ENCODE measurements at places on chromosomes 12 and 14. TPM values are rescaled to one million over a fixed set of nuclear protein-coding genes. Genes with fewer than 3 reads are reported as not detected.
A peak's percentile ranks its signal among the peaks of the same experiment; 100 is the strongest.

Gene PDZRN4
- 0.48 TPM for polyA plus RNA-seq

Gene RIC8B
- 5.1 TPM for polyA plus RNA-seq

DNA sequence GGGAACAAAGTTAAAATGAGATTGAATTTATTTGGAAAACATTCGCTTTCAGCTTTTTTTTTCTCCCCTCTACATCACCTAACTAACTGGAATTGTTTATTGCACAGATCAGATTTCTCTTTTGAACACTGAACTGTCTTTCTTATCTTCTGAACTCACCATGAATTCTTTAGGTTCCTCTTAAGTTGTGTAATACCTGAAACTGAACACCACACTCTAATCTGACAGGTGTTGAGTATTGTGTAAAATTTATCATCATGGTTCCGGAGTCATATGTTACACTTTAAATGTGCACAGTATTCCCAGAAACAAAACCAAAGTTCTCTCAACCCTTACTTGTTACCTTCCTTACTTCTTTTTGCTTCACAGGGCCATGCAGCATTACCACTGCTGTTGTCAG is 66.8 kb downstream of the TGFB3 start:
- DNase-seq: no peak
- no peak overlapping the region for H3K4me3 ChIP-seq
- no peaks in the 10 kb centered on the region for H3K4me1 ChIP-seq
- no peak overlapping the region for H3K27ac ChIP-seq
- H3K27me3 ChIP-seq: no peaks in the 10 kb centered on the region
- no peaks in the 10 kb centered on the region for H3K36me3 ChIP-seq

DNA sequence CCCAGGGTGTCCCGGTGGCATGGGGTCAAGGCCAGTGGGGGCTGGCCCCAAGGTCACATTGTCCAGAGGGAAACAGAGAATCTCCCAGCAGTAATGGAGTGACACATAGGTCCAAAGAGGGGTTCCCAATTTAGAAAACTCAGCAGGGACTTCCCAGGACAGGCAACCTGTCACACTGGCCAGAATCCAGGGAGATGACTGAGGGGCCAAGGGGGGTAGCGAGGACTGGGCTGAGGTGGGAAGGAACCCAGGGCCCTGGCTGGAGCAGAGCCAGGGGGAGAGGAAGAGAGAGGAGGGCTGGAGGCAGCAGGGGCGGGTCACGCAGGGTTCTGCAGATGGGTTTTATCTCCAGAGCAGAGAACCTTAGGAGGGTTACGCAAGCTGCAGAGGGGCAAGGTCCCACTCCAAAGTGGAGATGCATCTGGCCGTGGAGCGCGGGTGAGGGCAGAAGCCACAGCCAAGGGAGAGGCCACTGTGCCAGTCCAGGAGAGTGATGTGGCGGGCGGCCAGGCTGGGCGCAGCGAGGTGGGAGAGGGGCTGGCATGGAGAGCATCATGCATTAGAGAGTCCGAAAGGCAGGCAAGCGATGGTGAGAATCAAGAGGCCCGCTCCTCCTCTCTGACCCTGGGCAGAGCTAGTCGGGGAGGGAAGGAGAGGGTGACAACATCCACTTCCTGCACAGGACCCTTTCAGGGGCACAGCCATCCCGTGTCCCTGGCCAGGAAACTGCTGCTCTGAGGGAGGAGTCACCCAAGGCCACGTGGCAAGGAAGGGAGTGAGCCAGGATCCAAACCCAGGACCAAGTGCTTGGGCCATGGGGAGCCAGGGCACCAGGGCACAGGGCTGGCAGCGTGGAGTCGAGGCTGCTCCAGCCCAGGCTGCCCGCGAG is 29.0 kb downstream of the NCOR2 start:
- peaks cover 27% of the 10 kb centered on the region for H3K4me1 ChIP-seq
- peak overlapping the region; percentile 66 for H3K27ac ChIP-seq
- DNase-seq: peak; percentile 68
- H3K4me3 ChIP-seq: no peak overlapping the region
- no peaks in the 10 kb centered on the region for H3K36me3 ChIP-seq
- no peaks in the 10 kb centered on the region for H3K27me3 ChIP-seq

DNA sequence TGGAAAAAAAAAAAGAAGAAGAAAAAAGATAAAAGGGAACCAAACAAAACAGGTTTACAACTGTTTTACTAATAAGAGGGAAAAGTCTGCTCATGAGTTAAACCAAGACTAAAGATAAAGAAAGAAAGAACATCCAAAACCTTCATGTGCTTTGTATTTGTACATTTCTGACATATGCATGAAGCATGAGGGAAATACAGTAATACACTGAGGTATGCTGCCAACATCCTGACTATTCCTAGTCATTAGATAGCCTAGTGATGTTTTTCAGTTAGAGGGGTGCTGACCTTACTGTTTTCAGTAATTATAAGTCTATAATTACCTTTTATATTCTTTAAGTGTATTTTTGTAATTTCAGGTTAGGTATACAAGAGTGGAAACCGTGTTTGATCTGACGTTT is 793.3 kb downstream of the DIO2 start:
- H3K4me1 ChIP-seq: no peaks in the 10 kb centered on the region
- no peak for DNase-seq

Gene SLCO1A2
- not detected for polyA plus RNA-seq

Gene OTX2
- not detected for polyA plus RNA-seq

DNA sequence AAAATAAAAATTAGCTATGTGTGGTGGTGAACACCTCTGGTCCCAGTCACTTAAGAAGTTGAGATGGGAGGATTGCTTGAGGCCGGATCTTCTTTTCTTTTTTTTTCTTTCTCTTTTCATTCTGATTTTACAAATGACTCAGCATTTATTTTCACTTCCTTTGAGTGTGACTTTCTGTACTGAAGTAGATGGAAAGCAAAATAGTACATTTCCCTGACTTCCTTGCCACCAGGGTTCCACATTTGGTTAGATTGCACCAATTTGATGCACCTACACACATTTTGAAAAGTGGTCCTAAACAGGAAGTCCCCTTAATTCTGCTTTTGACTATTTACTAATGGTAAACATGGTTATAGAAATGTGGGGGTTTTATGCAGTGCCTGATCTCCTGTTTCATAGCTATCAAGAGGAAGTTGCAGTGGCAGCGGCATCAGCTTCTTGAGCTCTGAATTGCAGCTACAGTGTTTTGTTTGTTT is 13.0 kb upstream of the LEMD3 start:
- H3K36me3 ChIP-seq: no peaks in the 10 kb centered on the region
- H3K4me3 ChIP-seq: no peak overlapping the region
- no peak for DNase-seq
- H3K27me3 ChIP-seq: no peaks in the 10 kb centered on the region
- H3K27ac ChIP-seq: no peak overlapping the region

- H3K36me3 ChIP-seq: no peaks in the 10 kb centered on the region
- no peak overlapping the region for H3K4me3 ChIP-seq
- no peak for DNase-seq
- H3K27ac ChIP-seq: no peak overlapping the region
These were observed 97.5 kb upstream of the NEDD1 start for GRCh38 chr12:96809522-96809921.

- H3K27ac ChIP-seq: no peak overlapping the region
- H3K36me3 ChIP-seq: no peaks in the 10 kb centered on the region
- no peak for DNase-seq
- no peak overlapping the region for H3K4me3 ChIP-seq
These were observed 74.2 kb upstream of the CSRP2 start for GRCh38 chr12:76952995-76953394.

- no peaks in the 10 kb centered on the region for H3K27me3 ChIP-seq
- H3K4me3 ChIP-seq: no peak overlapping the region
- peaks cover 35% of the 10 kb centered on the region for H3K4me1 ChIP-seq
- peak overlapping the region; percentile 78 for H3K27ac ChIP-seq
- no peaks in the 10 kb centered on the region for H3K36me3 ChIP-seq
These were observed 79.3 kb downstream of the SSPN start for GRCh38 chr12:26274441-26275312.

Gene TMEM63C
- 7.9 TPM for polyA plus RNA-seq

- no peak overlapping the region for H3K27ac ChIP-seq
- H3K4me1 ChIP-seq: no peaks in the 10 kb centered on the region
- H3K4me3 ChIP-seq: no peak overlapping the region
- DNase-seq: no peak
- no peaks in the 10 kb centered on the region for H3K27me3 ChIP-seq
These were observed 19.1 kb upstream of the VASH1 start for GRCh38 chr14:76742185-76742584.

- DNase-seq: no peak
- H3K27me3 ChIP-seq: no peaks in the 10 kb centered on the region
- no peak overlapping the region for H3K27ac ChIP-seq
These were observed 58.0 kb downstream of the PEBP1 start for GRCh38 chr12:118193958-118194357.

- no peak for DNase-seq
- no peaks in the 10 kb centered on the region for H3K27me3 ChIP-seq
- H3K4me3 ChIP-seq: no peak overlapping the region
These were observed 57.6 kb upstream of the DDX11 start for GRCh38 chr12:31016057-31016456.
